Activated T-helper 17 cell treated with anti-CD3 and anti-CD28 coated beads, Interleukin-2, amount 50 U/mL, for 72 hours (primary cell): ENCODE measurements at places on chromosomes 2 and 18.

GRCh38 chr2:191030521-191031154, 16.7 kb upstream of the STAT1 start:
- peak; percentile 81 for ATAC-seq

DNA sequence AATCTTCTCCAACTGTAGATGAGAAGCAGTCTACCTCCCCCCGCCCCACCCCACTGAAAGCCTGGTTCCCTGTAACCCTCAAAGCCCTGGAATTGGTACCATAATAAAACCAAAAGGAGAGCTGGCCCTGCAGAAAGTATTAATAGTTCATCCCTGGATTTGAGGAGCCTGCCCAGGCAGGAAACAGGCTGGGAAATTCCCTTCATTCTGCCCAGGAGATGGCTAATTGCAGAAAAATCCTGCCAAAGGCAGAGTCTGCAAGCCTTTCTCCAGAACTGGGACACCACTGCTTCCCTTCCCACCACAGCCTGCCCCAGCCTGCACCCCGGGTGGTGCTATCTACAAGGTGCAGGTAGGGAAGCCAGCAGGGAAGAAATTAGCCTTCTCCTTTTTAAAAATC, 16.3 kb downstream of the GKN2 start:
- ATAC-seq, result no peak

- ATAC-seq, result no peak
These were observed 82.7 kb downstream of the LONRF2 start for GRCh38 chr2:100239486-100240210.

DNA sequence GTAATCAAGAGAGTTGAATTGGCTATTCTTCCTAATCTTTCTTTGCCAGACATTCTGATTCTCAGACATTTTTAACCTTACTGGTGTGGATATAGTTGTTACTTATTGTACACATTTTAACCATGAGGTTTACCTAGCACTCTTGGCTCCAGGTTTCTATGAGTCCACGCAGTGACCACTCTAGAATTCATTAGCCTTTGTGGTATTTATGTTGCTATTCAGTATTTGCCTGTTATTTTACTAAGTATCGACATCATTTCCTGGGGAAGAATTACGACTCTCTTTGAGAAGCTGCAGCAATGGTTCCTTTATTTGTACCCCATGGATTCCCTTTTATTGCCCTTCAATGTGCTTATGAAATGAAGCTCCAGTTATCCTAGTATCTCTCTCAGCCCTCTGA, 120.7 kb downstream of the RDH14 start:
- ATAC-seq, result no peak

DNA sequence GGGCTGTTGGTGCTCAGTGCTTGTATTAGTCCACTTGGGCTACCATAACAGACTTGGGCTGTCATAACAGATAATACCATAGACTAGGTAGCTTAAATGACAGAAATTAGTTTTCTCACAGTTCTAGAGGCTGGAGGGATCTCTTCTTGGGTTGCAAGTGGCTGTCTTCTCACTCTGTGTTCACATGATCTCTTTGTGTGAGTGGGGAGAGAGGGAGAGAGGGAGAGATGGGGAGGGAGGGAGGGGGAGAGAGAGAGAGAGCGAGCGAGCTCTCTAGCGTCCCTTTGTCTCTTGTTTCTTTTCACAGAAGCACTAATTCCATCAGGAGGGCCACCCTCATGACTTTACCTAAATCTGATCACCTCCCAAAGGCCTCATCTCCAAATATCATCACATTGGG, 4.5 kb upstream of the XRCC5 start:
- ATAC-seq, result no peak

- ATAC-seq, result no peak
These were observed 42.5 kb upstream of the LCLAT1 start for GRCh38 chr2:30404319-30405259.

GRCh38 chr2:201972621-201973255, 60.9 kb upstream of the FZD7 start:
- ATAC-seq, result no peak

- peak; percentile 84 for ATAC-seq
These were observed 79.3 kb downstream of the SDC1 start for GRCh38 chr2:20145497-20146193.

- peak; percentile 18 for ATAC-seq
These were observed 56.9 kb downstream of the LPIN2 start for GRCh38 chr18:2956056-2956455.

DNA sequence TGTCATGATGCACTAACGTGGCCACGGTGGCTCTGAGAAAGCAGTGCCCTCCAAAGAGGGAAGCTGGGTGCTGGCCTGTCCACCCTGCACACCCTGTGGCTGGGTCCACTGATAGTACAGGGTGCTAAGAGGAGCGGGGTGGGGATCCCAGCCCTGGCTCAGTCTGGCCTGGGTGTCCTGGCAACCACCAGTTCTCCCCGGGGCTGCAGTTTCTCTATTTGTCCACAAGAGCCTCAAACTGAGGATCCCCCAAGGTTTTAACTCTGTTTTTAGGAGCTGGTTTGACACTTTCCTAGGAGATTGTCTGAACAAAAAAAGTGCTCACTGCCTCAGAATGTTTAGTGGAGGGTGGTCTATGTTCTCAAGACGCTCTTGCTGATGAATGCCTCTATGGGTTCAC, 29.0 kb downstream of the EDAR start:
- ATAC-seq, result no peak

GRCh38 chr2:215749092-215749957, 264.0 kb downstream of the MREG start:
- peak; percentile 13 for ATAC-seq

DNA sequence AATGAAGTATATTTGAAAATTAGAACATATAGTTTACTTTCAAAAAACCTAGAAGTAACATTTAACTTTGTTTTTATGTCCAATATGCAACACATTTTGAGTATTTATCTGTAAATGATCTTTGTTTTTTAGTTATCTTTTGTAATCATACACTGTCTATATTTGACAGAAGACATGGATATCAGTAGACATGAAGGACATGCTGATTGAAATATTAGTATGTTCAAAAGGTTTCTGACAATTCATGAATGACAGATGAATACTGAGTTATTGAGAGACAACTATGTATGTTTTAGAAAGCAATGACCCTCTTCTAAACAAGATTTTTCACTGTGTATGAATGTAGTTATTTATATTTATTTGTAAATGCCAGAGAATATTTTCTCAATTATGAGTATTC, 215.6 kb upstream of the TMEFF2 start:
- no peak for ATAC-seq

DNA sequence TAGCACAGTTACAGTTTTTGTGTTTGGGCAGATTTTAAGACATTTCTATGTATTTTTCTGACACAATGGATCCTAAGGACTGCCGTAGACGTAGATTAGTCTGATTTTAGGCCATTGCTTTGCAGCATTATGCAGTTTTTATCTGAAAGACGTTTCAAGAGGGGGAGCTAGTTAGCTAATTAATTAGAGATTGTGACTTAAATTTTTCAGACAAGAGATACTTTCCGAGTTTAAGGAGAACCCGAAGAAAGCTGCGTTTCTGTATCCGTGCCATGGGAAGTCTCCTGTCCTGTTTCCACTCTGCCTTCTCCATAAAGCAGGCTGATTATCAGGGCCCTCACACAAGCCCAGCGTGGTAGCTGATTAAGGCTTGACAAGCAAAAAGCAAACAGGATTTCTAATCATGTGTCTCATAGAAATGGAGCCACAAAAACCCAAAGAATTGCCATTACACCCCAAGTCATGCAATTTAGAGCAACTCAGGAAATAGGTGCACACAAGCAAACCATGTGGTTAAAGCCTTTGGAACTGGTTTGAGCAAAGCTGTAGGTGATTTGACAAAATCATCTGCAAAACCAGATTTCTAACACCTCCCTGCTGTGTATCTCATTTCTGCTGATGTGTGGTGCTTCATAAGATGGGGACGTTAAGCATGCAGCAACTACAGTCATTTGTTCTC, 808.1 kb downstream of the RNF144A start:
- ATAC-seq, result peak; percentile 79

- no peak for ATAC-seq
These were observed 9.3 kb upstream of the IFIH1 start for GRCh38 chr2:162327806-162328205.

DNA sequence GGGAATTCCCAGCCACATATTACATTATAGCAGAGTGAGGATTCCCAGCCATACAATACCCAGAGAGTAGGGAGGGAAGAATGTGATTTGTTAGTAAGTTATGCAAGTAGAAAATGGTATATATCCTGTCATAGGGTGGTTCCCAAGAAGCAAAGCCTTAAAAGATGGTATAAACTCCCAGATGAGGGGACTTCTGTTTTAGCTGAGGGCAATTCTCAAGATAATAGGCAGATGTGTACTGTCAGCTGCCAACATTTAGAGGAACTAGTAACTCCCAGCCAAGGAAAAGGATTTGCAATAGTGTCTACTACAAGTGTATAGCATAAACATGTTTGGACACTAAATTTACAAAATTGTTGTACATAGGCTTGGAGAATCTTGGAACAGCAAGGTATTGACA, 86.5 kb downstream of the XDH start:
- no peak for ATAC-seq

GRCh38 chr2:219591091-219591490, 6.6 kb upstream of the STK11IP start:
- ATAC-seq, result no peak

GRCh38 chr2:152407204-152407721, 72.3 kb downstream of the FMNL2 start:
- ATAC-seq, result peak; percentile 49
